ENCODE measurements at places on chromosomes 7 and 10.

- DNase-seq = no peak
Measured at GRCh38 chr7:93945756-93946535, 24.4 kb downstream of the GNG11 start.

- DNase-seq = no peak
Measured at GRCh38 chr10:128384831-128385230, 258.6 kb upstream of the MKI67 start.

GRCh38 chr7:11612737-11613136, 219.3 kb downstream of the THSD7A start:
- no peak for DNase-seq

DNA sequence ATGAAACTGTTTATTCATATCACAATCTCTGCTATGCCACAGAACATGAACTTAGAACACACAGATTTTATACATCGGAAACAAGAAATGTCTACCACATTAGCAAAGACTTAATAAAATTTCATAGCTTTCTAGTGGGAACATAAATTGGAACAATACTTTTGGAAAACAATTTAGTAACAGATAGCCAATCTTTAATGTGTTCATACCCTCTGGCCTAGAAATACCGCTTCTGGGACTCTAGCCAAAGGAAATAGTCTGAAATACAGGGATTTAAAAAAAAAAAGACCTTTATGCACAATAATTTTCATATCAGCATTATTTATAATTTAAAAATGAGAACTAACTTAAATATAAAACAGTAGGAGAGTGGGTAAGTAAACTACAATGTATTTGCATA, 168.5 kb downstream of the PLXNA4 start:
- DNase-seq = no peak

DNA sequence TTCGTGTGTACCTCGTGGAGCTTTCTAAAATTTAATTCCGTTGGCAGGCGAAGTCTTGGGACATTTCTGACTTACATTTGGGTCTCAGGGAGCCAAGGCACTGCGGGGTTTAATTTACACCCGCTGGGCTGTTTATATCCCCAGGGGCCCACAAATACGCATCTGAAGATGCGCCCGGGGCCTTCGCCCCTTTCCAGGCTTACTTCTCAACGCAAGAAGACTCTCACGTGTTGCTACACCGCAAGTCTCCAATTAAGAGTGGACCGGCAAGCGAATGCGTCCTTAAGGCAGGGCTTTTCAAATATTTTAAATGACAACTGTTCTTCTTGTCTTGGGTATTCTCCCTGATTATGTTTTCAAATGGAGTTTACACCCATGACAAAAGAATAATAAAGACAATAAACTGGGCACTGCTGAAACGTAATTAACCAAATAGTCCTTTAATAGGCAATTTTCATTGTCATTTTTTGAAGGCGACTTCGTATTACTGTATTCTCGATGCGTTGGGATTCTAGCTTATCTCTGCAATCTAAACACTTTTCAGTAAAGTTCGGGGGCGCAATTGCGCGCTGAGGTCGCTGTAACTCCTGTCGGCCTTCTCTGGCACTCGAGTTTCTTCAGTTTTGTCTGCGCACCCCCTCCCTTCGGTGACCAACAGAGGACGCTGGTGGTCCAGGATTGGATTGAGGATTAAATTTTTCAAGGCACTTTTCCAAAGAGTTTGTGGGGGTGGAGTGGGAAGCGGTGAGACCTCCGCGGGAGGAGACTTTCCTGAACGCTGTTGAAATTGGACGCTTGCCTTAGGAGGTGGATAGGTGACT, 837 bp upstream of the IGFBP3 start:
- DNase-seq = peak; percentile 40

DNA sequence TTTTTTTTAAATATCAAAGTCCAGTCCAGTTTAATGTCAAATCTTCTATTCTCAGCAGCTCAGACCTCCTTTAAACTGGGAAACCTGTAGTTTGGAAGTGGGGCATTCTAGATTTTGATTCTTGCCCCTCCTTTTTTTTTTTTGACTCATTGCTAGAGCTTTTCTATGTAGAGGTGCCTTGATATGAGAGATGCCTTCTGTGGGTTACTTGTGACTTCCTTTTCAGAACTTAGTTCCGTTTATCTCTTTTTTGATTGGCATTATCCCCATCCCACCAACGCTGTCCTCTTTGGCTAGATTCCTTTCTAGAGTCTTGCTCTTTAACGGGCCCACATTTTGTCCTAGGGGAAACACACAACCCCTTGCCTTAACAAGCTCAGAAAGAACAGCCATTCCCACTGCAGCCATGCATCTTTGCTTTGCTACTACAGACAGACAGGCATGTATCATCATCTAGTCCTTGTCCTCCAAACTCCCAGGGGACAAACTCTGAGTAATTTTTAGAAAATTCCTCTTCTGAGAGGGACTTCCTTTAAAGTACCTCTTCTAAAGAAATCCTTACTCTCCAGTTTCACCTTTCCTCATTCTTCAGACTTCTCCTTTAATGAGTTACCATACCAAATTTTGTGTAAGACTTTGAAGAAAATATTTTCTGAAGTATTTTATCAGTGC, 153.6 kb downstream of the PHF14 start:
- no peak for DNase-seq

DNA sequence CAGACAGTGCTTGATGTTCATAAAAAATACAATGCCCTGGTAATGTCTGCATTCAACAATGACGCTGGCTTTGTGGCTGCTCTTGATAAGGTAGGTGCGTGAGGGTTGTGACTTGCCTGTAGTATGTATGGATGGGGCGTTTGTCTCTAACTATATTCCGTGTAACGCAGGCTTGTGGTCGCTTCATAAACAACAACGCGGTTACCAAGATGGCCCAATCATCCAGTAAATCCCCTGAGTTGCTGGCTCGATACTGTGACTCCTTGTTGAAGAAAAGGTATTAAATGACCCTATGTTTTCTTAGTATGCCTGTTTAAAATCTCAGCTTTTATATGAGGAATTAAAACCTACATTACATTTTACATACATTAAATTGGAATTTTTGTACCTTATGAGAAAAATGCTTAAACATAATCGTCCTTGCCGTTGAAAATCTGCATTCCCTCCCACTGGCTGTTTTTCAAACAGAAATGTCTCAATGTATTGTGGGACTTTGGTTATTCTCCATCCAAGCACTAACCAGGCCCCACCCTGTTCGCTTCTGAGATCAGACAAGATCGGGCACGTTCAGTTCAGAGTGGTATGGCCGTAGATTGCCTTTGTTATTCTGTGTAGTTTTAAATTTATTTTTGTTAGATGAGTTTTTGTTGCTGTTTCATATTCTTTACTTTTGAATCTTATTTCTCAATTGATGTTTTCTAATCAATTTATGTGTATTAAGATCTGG, 85.3 kb downstream of the CUL1 start:
- no peak for DNase-seq

GRCh38 chr10:80457554-80458262, 3.6 kb downstream of the TSPAN14 start:
- no peak for DNase-seq

DNA sequence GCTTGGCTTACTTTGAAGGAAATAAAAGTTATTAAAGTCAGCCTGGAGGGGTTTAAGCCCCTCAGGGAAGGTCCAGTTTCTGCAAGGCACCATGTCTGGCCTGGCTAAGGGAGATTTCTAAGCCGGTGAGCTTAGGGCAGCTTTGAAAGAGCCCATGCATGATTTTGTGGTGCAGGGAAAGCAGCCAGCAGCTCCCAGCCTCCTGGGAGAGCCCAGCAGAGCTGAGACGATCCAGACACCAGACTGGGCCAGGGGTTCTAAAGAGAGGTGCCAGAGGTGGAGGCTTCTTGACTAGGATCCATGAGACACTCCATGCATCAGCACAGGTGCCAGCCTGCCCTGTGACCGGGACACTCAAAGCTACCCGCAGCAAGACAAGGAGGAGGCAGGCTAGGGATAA, 59.6 kb upstream of the MKX start:
- no peak for DNase-seq

DNA sequence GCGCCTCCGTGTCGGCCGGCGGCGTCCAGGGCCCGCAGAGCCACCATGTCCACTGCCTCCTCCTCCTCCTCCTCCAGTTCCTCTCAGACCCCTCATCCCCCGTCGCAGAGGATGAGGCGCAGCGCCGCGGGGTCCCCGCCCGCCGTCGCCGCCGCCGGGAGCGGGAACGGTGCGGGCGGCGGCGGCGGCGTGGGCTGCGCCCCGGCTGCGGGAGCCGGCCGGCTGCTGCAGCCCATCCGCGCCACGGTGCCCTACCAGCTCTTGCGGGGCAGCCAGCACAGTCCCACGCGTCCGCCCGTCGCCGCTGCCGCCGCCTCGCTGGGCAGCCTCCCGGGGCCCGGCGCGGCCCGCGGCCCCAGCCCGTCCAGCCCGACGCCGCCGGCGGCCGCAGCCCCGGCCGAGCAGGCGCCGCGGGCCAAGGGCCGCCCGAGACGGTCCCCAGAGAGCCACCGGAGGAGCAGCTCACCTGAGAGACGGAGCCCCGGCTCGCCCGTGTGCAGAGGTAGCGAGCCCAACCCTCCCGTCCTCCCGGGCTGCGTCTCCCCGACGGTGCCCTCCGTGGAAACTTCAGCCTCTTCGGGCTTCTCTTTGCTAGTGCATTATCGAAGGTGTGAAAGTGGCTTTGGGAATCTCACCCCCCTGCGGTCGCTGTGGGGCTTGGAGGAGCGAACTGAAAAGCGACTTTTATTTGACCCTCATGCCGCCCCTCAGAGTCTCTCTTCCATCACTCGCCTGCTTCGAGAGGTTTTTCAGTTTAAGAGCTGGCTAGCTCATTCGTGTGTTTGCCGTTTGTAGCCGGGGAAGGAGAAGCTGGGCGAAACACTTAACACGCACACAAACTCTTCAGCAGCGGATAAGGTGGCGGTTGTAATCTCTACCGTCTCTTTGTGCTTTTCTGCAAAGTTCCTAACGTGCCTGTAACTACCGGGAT, 975 bp downstream of the GLCCI1 start:
- peak; percentile 48 for DNase-seq

GRCh38 chr7:21365866-21366624, 61.8 kb upstream of the SP4 start:
- DNase-seq = no peak

- DNase-seq = no peak
Measured at GRCh38 chr10:74640134-74640921, 186.1 kb upstream of the KAT6B start.

DNA sequence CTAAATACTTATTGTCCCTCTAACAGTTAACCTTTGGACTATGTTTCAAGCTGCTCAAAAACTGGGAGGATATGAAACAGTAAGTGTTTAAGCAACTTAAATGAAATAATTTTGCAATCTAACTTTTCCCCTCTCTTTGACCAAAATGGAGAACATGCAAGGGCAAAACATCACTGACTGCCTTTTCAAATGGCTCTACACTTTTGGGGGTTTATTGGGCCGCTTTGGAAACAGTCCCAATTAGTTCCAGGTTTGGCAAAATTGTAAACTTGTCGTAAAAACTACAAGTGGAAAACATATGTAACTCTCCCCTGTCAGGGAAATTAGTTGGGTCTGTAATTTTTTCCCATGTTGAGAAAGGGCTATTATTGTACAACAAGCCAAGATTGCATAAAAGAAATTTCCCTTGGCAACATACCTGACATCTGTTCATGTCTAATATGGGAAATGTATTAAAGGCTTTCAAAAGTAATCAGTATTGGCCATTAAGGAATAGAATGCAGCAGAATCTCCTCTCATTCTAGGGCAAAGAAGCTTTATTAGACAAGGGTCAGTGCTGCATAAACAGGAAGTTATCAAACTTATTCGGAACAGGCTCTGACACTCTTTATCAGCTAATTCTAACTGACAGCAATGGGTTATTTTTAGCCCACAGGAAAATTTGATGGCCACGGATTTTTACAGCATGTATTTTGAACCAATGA, 157.9 kb downstream of the ARID5B start:
- DNase-seq = no peak

- no peak for DNase-seq
Measured at GRCh38 chr7:27547401-27547800, 115.3 kb downstream of the HIBADH start.

DNA sequence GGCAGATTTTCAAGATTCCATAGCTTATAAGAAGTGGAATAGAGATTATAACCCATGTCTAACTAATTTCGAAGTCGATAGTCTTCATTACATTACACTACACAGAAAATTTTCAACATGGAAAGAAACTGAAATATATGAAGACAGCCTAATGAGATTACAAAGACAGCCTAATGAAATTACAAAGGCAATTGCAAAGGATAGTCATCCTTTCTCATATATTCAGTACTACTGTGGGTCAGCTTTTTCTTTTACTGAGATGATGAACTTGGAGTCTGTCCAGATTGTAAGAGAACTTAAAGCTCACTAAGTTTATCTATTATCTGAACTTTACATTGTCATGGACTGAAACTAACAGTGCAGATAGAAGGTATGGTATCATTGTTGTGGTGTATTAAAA, 304.4 kb upstream of the MBL2 start:
- no peak for DNase-seq

DNA sequence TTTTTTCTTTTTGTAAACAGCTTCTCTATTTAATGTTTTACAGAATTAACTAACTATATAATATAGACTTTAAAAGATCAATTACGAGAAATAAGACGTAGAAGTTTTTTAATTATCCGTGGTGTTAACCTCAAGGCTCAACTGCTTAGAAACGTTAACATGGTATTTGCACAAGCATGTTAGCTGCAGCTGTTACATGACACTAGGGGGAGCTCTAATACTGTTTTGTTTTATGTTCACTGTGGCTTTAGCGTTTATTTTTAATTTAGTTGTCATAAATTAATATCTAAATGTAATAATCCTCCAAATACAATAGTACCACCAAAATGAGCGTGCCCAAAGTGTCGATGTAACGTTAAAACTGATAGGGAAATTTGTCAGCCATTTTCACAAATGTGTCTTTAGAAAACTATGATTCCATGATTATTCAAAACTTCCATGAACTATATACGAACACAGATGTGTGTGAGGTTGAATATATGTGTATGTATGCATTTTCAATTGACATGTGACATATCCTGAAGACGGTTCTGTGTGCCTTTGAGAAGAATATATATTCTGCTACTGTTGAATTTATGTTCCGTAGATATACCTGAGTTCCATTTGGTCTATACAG, 828.8 kb upstream of the MBL2 start:
- no peak for DNase-seq

DNA sequence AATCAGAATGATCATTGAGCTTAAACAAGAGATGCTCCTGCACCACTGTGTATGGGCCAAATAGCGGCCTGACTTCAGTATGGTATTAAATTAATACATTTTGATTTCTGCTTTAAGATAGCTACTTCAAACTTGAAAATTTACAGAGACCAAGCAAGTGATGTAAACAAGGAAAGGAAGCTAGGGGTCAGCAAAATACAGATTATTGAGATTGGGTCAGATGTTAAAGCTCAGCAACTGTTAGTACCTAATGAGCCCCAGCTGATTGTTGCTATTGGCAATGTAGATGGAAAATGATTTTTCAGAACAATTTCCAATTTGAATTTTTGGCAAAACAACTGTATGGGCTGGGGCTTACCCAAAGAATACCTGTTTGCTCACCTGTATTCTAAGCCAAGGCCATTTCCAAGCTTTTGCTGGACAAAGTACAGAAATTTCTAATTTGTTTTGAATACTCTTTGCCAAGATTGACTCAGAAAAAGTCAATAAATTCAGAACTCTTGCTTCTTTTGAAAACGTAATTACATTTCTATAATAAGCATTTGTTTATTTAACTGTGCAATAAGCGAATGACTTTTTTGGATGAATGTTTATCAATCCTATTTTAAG, 23.0 kb upstream of the DLD start:
- DNase-seq = no peak

All from CD4-positive, alpha-beta T cell treated with Interleukin-1 beta for 1 hour (primary cell).